Endothelial cell (in vitro differentiated cells): ENCODE measurements at places on chromosomes 5 and 9. TPM values are rescaled to one million over a fixed set of nuclear protein-coding genes. Genes with fewer than 3 reads are reported as not detected.

Gene SPATA31E1
- 0.05 TPM for total RNA-seq

DNA sequence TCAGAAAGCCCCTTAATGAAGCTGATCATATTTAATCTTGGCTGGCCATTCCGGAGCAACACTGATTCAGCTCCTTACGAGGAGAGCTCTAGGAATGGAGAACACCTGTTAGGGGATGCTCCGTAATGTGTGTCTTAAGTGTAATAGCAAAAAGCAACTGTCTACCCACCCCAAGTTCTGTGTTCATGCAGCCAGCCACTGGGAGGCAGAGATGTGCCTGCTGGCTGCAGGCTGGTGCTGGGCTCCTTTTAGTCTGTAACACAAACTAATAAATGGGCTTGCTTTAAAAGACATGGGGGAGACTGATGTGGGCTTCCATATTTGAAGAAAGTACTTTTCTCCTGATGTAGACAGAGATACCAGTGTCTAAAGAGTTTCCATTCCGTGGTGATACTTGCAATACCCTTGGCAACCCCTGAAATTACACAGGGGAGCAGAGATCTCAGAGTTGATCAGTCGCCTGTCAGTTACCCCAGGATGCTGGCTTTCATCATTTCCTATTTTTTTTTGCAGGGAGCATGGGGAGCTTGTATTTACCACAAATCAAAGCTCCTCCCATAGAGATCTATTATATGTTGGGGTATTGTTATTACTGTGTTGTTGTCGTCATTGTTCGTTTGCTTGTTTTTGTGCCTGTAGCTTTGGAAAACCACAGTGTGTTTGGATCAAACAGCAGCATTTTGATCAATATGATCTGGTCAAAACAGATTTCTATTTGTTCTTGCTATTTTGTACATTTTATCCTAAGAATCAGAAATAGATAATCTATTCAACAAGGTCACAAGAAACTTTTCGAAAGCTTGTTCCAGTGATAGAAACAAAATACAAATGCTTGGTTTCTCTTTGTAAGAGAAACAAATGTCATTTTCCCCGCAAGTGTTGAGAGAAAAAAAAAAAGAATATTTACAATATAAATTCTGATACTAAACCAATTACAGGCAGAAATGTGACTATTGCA lies 65.8 kb downstream of the MTX3 start:
- no peak overlapping the region for H3K4me3 ChIP-seq
- no peaks in the 10 kb centered on the region for H3K4me1 ChIP-seq
- no peak for DNase-seq
- H3K27ac ChIP-seq: no peak overlapping the region
- no peaks in the 10 kb centered on the region for H3K27me3 ChIP-seq

- H3K27ac ChIP-seq: no peak overlapping the region
- peaks cover 10% of the 10 kb centered on the region for H3K27me3 ChIP-seq
- H3K36me3 ChIP-seq: no peaks in the 10 kb centered on the region
- H3K4me3 ChIP-seq: no peak overlapping the region
- H3K4me1 ChIP-seq: peaks cover 10% of the 10 kb centered on the region
Observed at GRCh38 chr9:134210908-134211810, 46.8 kb upstream of the RNU6ATAC start.

GRCh38 chr5:32454821-32455220 lies 10.3 kb upstream of the ZFR start:
- H3K4me3 ChIP-seq: no peak overlapping the region
- peaks cover 3% of the 10 kb centered on the region for H3K27me3 ChIP-seq
- H3K36me3 ChIP-seq: peaks cover 3% of the 10 kb centered on the region
- H3K27ac ChIP-seq: no peak overlapping the region
